ENCODE measurements at places on chromosomes 7 and 10. TPM values are rescaled to one million over a fixed set of nuclear protein-coding genes. Genes with fewer than 3 reads are reported as not detected.

GRCh38 chr7:134337980-134338379 is 21.2 kb upstream of the SLC35B4 start:
- no peak for DNase-seq

ITIH2 gene
- 1.2 TPM for polyA plus RNA-seq

- no peak for DNase-seq
These were observed 3.8 kb upstream of the KAT6B start for GRCh38 chr10:74822521-74823089.

- no peak for DNase-seq
These were observed 37.2 kb downstream of the CYCS start for GRCh38 chr7:25087855-25088254.

DNA sequence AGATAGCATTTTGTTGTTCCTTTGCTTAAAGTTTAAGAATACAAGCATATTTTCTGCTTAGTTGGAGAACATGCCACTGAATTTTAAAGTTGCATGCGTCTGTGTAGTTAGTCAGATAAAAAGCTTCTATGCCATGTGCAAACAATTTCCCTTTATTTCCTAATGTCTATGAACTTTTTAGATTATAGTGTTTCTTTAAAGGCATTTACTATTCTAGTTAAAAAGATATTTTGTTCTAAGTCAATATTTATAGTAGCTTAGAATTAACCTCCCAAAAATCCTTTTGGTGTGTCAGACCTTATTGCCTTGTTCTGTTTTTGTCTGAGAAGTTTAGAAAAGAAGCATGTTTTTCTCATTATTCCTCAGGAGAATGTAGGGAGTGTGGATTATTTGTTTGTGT is 99.0 kb upstream of the GATA3 start:
- no peak for DNase-seq

Data from kidney (tissue), 22 donors.